ENCODE measurements at places on chromosomes 4 and X.

DNA sequence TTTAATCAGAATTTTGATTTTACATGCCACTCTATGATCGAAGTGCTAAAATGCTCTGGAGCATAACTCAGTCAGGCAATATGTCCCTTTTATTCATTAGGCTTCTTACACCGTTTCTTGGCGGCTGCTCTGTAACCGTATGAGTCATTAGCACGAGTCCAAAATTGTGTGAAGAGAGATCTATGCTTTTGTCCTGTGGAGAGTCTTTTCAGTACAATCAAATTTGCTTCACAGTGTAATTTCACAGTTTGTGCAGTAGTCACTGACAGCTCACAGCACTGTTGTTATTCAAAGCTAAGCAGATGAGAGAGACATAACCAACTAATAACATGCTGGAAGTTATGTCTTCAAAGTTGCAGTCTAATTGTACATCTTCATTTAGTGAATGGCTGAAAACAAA is 167.8 kb downstream of the PCDH10 start:
- DNase-seq = no peak

DNA sequence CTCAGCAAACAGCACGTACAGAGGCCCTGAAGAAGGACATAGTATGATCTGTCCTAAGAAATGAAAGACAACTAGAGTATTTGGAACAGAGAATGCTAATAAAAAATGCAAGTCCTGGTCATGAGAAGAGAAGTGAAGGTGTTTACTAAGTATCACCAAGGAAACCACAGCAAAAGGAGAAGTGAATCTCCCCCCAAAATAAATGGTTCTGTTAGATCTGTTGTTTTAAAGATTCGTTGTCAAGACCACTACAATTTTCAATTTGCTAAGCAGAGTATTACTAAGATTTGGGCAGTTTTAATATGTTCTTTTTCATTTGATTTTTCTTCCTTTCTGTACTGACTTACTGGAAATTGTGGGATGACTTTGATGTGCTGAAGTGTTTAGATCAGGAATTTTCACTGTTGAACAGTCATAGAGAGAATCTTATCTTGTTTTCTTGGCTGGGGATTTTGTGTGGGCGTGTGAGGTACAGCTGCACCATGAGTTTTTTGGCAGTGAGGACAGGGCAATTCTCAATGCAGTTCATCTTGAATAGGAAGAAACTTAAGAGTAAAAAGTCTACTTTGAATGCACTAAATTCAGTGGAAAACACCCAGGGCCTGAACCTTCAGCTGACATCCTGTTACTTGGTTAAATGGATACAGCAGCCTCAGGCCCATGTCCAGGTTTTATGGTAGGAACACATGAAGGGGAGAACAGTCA is 132.2 kb downstream of the STIM2 start:
- peak; percentile 31 for DNase-seq

DNA sequence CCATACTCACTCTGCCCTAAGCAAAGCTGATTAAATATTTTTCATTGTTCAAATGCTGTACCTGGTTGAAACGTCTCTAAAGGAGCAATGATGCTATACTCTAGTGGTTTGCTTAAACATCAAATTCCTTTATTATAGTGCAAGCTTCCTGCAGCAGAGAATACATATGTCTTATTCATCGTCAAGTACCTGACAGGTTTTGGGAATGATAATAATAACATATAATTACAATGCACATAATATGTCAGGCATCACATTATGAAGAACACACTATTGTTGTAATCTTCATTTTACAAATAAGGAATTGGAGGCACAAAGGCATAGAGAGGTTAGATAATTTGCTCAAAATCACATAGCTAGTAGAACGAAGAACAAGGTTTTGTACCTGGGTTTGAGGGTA is 151.6 kb downstream of the GRIA2 start:
- DNase-seq = no peak

DNA sequence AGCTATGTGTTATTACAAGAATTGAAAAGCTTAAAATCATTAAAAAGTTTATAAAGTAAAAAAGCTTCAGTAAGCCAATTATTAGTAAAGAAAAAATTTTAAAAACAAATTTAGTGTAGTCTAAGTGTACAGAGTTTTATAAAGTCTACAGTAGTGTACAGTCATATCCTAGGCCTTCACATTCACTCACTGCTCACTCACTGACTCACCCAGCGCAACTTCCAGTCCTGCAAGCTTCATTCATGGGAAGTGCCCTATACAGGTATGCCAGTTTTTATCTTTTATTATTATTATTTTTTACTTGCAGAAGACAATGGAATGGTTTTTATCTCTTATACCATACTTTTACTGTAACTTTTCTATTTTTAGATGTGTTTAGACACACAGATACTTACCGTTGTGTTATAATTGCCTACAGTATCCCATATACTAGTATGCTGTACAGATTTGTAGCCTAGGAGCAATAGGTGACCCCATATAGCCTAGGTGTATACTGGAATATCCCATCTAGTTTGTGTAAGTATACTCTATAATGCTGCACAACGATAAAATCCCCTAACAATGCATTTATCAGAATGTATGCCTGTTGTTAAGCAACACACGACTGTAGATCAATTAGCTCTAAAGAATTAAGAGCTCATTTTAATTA is 230.7 kb downstream of the DCLK2 start:
- DNase-seq = no peak

DNA sequence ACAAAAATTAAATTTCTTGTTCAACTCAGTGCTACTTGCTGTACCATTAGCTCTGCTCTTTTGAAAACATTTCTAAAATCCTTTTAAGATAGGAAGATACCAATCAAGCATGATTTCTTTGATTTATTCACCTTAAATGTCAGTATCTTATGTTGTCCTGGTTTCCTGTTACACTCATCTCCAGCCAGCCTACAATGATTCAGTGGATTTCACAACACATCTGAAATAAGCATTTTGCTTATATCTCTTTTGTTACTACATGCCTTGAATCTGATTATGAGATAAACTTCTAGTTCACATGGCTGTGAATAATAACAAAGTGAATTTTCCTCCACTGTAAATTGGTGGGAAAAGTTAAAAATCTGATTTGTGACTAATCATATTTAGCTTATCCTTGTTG is 112.5 kb upstream of the BMP3 start:
- DNase-seq = no peak

DNA sequence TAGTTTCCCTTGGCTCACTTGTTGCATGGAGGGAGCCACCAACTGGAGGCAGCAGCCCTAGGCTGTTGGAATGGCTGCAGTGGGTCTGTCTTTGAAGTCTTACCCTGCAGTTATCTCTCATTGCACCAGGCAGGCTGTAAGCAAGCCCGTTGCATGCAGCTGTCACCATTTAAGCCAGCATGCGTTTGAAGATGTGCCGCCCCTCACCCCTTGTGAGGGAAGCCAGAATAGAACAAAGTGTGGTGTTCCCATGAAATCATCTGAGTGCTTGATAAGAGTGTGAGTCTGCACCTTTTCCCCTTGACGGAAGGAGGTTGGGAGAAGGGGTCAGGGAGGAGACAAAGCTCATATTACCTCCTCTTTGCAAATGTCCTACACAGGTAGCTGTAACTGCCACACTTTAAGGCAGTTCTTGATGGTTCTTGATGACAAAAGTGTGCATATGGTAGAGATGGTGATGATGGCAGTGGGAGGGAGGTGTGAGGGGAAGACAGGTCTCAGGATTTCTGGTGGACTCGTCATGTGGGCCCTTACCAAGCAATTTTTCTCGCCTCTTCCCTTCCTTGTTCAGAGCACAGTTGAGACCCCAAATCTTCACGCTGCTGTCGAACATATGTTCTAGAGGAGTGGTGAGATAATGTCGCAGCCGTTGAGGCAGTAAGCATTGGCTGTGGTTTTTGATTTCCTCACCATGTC is 191.4 kb upstream of the LEF1 start:
- DNase-seq = no peak

- DNase-seq = no peak
These were observed 8.9 kb upstream of the GSX2 start for GRCh38 chr4:54090804-54091623.

DNA sequence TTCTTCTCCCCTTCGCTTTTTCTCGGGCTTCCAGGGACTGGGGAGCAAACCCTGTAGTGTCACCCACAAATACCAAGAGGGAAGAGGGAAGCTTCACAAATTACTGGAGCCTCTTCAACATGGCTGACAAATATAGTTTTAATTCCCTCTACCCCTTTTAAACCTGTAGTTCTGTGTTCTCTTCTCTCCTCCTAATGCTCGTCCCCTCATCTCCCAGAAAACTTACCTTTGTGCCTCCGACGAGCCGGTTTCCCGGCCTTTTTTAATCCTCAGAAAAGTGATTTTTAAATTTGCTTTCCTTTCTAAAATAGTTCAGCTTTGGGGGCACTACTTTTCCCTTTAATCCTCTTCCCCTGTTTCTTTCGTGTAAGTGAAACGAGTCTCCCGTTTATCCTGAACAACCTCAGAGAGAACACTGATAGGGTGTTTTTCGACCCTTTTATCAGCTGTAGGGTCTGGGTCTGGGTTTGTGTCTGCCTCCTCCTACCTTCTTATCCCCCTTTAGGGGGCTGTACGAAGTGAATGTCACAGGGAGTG is 408 bp downstream of the TET2 start:
- DNase-seq = no peak

DNA sequence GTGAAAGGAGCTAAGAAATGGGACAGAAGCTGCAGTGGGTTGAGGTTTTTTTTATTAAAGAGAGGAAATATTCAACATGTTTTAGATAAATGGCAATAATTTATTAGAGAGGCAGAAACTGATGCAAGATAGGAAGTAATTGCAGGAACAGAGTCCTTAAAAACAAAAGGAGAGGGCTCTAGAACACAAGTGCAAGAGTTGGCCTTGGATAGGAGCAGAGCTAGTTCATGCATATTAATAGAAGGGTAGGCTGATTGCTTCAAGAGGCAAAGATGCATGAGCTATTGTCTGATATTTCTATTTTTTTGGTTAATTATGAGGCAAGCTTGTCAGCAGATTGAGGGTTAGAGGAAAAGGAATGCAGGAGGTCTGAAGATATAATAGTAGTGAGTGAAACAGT is 91.0 kb upstream of the GPRIN3 start:
- DNase-seq = no peak

Data from cerebellar cortex (tissue), 1 donor.